Astrocyte of the hippocampus (primary cell): ENCODE measurements at places on chromosomes 11 and 22.
A peak's percentile ranks its signal among the peaks of the same experiment; 100 is the strongest.

- no peak for DNase-seq
Observed at GRCh38 chr11:65655570-65656332, 7.0 kb downstream of the RELA start.

DNA sequence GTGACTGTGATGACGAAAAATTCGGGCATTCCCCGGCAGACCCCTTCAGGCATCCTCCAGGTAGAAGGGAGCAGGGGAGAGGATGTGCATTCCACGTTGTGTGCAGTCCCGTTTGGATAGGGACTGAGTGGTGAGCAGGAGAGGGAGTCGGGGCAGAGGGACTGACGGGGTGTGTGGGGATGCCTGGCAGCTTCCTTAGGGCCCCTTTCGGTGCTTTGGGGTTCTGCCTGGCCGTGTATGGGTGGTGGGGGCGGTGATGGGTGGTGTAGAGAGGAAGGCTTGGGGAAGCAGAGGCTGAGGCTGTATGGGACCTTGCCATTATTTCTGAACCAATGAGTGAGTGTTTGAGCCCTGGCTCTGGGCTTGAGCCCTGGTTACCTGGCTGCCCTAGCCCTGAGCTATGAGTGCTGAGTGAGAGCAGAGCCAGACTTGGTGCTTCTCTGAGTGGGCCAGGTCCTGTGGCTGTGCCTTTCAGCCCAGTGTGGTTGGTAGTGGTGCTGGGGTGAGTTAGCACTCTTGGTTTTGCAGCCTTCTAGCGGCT is 914 bp downstream of the INPPL1 start:
- peak; percentile 34 for DNase-seq

- peak; percentile 84 for DNase-seq
Observed at GRCh38 chr22:38172832-38173640, 8.6 kb downstream of the PLA2G6 start.

GRCh38 chr22:23184764-23185113 is 4.4 kb downstream of the BCR start:
- DNase-seq: no peak

GRCh38 chr11:75964071-75964470 is 149.1 kb downstream of the UVRAG start:
- no peak for DNase-seq

DNA sequence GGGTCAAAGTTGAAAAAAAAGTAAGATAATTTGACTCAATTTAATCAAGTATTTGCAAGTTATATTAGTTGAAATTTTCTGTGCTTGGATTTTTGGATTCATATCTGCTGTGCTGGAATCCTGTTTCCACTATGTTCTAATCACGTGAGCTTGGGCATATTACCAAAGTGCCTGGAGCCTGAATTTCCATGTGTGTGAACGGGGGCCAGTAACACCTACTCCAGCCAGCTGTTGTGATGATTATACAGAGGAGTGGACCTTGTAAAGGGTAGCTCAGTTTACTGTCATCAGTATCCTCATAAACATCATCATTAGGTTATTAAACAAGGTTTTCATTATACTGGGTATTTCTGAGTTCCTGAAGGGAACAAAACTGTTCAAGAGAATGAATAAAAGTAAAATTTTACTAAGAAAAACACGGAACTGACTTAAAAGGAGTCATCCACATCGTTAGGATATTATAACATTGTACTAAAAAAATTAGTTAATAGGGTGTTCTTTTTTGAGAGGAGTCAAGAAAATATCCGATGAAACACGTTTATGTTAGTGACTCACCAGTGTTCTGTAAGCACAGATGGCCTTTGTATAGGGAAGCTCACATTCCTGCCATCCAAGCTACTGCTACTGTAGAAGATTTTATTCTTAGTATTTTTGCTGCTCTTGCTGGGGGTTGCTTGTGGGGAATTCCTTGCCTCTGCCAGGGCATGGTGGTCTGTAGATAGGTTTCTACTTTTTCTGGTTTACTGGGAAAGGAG is 144.1 kb downstream of the ARHGAP42 start:
- DNase-seq: peak; percentile 65

GRCh38 chr22:40040927-40041326 is 46.2 kb downstream of the FAM83F start:
- peak; percentile 29 for DNase-seq

- DNase-seq: no peak
Observed at GRCh38 chr22:47195484-47196165, 433.2 kb downstream of the TBC1D22A start.

GRCh38 chr11:122197066-122197987 is 81.3 kb upstream of the BLID start:
- peak; percentile 97 for DNase-seq

- DNase-seq: no peak
Observed at GRCh38 chr11:118241764-118242098, 10.4 kb downstream of the MPZL3 start.

DNA sequence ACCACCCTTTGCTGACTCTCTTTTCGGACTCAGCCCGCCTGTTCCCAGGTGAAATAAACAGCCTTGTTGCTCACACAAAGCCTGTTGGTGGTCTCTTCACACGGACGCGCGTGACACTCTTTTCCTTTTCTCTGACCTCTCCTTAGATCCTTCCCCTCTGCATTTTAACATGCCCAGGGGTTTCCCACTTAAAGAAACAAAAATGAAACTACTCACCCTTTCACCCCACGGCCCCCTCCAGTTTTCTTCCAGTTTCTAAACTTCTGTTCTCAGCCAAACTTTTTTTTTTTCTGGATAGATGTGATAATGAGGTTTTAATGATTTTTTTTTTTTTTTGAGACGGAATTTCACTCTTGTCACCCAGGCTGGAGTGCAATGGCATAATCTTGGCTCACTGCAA is 32.8 kb upstream of the NUP50 start:
- no peak for DNase-seq

DNA sequence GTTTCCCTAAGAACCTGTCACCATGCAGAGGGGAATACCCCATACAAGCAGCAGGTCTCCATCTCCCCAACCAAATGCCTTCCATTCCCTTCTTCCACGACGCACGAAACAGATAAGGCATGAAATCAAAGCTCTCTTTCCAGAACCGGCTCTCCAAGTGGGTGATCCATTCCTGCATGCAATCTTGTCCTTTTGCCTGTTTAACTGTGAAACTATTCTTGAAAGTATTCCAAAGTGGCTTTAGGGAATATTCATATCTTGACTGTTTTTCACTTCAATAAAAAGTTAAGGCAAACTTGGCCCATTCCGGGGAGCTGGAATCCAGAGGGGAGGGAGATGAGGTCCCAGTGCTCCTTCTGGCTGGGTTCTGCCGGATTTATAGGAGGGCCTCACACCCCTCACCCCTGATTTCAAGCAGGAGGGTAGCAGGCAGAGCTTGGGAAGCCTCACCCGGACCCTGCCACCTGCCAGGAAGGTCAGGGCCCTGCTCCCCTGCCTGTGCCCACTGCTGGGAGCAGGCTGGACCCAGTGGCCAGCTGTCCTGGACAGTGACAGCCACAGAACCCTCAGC is 60.9 kb downstream of the SCGB1A1 start:
- DNase-seq: no peak

GRCh38 chr11:109911488-109911887 is 181.7 kb upstream of the ZC3H12C start:
- no peak for DNase-seq

DNA sequence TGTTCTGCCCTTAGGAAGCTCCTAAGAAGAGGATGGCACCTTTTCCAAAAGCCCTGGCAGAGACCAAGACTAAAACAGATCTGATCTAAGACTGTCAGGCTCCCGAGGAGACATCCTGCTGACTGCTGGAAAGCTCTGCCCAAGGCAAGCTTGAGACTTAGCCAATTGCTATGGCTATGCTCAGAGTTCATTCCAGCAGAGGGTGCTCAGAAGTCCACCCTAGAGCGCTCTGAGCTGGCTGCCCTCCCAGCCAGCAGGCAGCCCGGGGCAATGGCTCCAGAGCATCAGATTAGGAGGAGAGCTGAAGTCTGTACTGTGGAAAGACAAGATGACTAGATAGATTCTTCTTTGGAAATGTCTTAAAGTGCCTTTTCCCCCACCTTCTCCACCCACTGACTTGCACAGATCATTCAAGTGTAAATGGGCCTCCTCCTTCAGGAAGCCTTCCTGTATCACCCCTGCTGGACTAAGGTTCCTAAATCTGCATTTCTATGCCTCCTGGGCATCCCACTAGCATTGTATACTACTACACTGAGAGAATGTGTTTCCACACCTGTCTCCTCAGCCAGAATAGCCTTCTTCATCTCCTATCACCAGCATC is 23.4 kb downstream of the LRRC55 start:
- peak; percentile 62 for DNase-seq

GRCh38 chr11:112293614-112294013 is 33.0 kb upstream of the PLET1 start:
- DNase-seq: no peak

DNA sequence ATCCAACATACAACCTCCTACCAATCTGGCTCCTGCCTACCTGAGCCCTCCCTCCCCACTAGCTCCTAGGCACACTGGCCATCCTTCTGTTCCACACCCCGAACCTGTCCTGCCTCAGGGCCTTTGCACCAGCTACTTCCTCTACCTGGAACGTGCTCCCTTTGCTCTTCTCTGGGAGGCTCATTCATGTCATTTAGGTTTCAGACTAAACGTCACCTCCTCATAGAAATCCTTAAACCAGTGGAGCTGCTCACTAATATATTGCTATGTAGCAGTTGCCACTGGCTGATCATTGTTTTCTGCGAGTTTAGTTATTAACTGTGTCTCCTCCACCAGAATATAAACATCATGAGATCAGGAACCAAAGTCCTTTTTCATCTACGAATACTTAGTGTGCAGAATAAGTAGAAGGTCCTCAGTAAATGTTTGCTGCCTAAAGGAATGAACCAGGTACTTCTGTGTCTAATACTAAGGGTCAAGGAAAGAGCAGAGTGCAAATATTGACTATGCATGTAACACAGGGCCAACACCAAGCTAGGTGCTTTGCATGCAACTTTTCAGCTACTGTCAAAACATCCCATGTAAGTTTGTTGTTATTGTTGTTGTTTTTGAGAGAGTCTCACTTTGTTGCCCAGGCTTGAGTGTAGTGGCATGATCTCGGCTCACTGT is 277.6 kb upstream of the SYN3 start:
- no peak for DNase-seq

GRCh38 chr11:63289658-63290057 is 46.3 kb upstream of the SLC22A25 start:
- no peak for DNase-seq

DNA sequence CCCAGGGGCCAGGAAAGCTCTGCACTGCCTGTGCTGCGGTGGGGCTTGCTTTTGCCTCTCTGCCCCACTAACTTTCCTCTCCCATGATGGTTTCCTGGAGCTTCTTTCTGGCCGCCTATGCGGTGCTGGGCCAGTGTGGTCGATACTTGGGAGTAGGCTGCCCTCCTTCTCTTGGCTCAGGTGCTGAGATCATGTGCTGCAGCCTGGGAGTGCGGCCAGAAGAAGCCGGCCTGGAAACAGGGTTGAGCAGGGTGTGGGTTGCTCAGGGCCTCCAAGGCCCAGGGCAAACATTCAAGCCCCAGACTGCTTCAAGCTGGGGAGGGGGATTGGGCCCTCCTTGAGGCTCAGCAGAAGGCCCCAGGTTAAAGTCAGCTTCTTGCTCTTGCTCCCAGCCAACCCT is 125.0 kb downstream of the NTM start:
- peak; percentile 48 for DNase-seq

DNA sequence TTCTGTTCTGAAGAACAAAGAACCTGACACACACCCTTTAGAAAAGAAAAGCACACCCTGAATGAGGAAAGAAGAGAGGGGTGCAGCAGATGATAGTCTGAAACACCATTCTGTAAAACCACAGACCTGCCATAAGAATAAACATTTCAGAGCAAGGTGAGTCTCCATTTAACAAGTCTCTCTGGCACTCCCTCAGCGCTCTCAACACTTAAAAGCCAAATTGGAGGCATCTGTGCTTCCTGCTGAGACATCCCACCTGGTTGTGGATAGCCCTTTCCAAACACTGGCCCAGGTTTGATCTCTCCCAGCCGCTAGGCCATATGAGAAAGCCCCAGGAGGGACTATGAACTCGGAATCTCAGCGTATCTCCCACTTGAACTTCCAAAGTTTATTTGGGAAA is 36.3 kb downstream of the ETS1 start:
- no peak for DNase-seq

- DNase-seq: peak; percentile 74
Observed at GRCh38 chr11:65498042-65498726, 661 bp upstream of the MALAT1 start.

DNA sequence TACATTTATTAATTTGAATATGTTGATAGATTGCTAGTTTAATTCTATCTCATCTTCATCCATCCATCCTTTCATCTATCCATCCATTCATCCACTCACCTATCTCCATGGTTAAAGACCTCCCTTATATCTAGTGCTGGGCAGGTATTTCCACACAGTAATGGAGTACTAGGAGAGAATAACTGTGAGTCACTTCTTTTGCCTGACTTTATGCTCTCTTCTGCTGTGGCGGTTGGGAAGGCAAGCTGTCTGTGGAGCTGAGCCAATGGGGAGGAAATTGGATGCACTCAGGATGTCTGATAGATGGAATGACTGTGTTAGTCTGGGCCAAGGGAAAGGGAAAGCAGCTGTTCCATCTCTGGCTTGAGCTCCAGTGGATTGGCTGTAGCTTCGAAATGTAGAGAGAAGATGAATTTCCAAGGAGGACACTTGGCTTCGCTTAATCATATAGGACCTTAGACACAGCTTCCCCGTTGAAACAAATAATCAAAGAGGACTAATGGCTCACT is 60.3 kb downstream of the NELL1 start:
- no peak for DNase-seq

GRCh38 chr22:43571181-43571580 is 159.4 kb downstream of the MPPED1 start:
- no peak for DNase-seq

GRCh38 chr11:112073941-112074811 is at the start of the genes NKAPD1 and PIH1D2:
Gene NKAPD1, plus strand, starts transcription at chr11:112074299. Its CDS starts 1,276 bp downstream, at chr11:112075575.
Gene PIH1D2, minus strand, starts transcription at chr11:112074017. Its CDS starts 843 bp downstream, at chr11:112073174.
- DNase-seq: peak; percentile 90

DNA sequence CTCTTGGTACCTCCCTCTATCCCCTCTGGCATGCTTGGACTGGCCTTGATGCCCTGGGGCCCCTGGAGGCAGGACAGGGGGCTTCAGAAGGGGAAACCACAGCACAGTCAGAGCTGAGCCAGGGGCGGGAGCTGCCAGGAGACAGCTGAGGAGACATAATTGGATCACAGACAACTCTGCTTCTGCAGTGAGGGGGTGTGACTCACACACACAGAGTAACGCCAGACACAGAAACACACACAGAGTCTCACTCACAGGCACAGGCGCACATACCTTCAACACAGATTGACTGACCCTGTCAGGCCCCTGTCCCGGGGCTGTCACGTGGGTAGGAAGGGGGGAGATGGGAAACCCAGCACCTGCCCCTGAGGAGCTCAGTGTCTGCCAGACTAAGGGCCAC is 20.6 kb downstream of the STARD10 start:
- DNase-seq: peak; percentile 90

- peak; percentile 61 for DNase-seq
Observed at GRCh38 chr22:44623771-44624510, 78.1 kb upstream of the PRR5 start.

GRCh38 chr11:10667521-10667885 is 26.1 kb downstream of the IRAG1 start:
- DNase-seq: peak; percentile 81

DNA sequence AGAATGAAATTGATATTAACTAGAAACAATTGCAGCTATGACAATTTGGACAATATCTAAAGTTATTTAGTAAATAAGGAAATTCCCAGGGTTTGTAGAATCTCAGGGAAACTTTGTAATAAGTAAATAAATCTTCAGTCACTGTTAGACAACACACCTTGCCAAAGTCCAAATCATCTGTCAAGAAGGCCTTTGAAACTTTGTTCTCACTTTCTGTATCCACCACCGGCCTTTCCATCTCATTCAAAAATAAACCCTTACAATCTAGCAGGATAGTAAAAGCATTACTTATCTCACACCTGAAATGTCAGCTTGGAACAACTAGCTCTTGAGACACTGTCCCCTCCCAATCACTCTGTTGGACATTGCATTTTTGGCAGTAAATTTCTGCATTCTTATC is 7.9 kb downstream of the NNMT start:
- no peak for DNase-seq
